Kidney (tissue), 22 donors: ENCODE measurements at places on chromosomes 2 and 18. TPM values are rescaled to one million over a fixed set of nuclear protein-coding genes. Genes with fewer than 3 reads are reported as not detected.

Gene PRKAG3
- polyA plus RNA-seq = not detected

Gene SIGLEC15
- polyA plus RNA-seq = not detected

Gene GPBAR1
- polyA plus RNA-seq = 6.0 TPM

Gene PJVK
- polyA plus RNA-seq = 6.2 TPM

Gene DSG4
- not detected for polyA plus RNA-seq

Gene RPRM
- 1.3 TPM for polyA plus RNA-seq

Gene CYP27C1
- not detected for polyA plus RNA-seq

Gene TGIF1
- polyA plus RNA-seq = 38.5 TPM

Gene MC5R
- not detected for polyA plus RNA-seq

Gene CCL20
- polyA plus RNA-seq = 2.5 TPM

Gene RIT2
- polyA plus RNA-seq = not detected
